Breast epithelium (tissue), 4 donors: ENCODE measurements at places on chromosomes 1 and 21.

- H3K27me3 ChIP-seq: no peaks in the 10 kb centered on the region
- no peaks in the 10 kb centered on the region for H3K4me1 ChIP-seq
- no peak overlapping the region for H3K27ac ChIP-seq
- H3K36me3 ChIP-seq: no peaks in the 10 kb centered on the region
Observed at GRCh38 chr1:102919659-102920058, 188.7 kb downstream of the COL11A1 start.

- no peak overlapping the region for H3K4me3 ChIP-seq
- no peak overlapping the region for H3K27ac ChIP-seq
- H3K4me1 ChIP-seq: no peaks in the 10 kb centered on the region
- no peak for DNase-seq
- H3K36me3 ChIP-seq: no peaks in the 10 kb centered on the region
- no peaks in the 10 kb centered on the region for H3K27me3 ChIP-seq
Observed at GRCh38 chr1:236952246-236953003, 51.8 kb downstream of the MT1HL1 start.

GRCh38 chr1:150563340-150564038 is 14.3 kb downstream of the ADAMTSL4 start:
- peak; percentile 35 for DNase-seq
- H3K4me1 ChIP-seq: peaks cover 71% of the 10 kb centered on the region
- no peak overlapping the region for H3K4me3 ChIP-seq
- H3K27ac ChIP-seq: peak overlapping the region; percentile 100
- no peaks in the 10 kb centered on the region for H3K36me3 ChIP-seq

- DNase-seq: no peak
- H3K27ac ChIP-seq: no peak overlapping the region
- no peak overlapping the region for H3K4me3 ChIP-seq
- no peaks in the 10 kb centered on the region for H3K36me3 ChIP-seq
- no peaks in the 10 kb centered on the region for H3K4me1 ChIP-seq
- H3K27me3 ChIP-seq: no peaks in the 10 kb centered on the region
Observed at GRCh38 chr1:52759908-52760307, 33.7 kb downstream of the ZYG11B start.

GRCh38 chr1:210571356-210572284 is 242.9 kb downstream of the HHAT start:
- no peaks in the 10 kb centered on the region for H3K4me1 ChIP-seq
- H3K36me3 ChIP-seq: no peaks in the 10 kb centered on the region
- no peak overlapping the region for H3K4me3 ChIP-seq
- no peak overlapping the region for H3K27ac ChIP-seq

DNA sequence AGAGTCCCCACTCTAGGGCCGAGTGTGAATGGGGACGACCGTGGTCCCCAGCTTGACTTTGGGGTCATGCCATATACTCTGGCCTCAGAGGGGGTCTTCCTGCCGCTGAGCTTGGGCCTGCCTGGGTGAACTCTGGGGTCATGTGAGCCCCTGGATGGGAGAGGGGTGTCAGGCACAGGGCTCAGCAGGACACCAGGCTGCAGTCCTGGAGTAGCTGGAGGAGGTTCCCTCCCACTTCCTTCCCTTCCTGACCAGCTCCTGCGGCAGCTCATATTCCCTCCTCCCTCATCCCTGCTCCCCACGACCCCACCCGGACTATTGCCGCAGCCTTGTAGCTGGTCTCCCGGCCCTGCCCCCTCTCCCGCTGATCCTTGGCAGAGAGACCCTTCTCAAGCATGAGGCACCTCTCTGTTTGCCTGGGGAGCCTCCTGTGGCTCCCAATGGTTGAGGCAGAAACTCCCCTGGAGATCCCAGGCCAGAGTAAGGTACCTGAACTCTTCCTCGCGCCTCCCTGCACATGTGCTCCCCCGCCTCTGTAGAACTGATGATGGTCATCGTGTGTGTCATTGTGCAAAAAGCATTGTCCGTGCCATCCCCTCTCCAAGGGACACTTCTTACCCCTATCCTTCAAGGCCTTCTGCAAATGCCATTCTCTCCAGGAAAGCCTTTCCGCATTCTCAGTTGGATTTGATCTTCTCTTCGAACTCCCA is 1.8 kb downstream of the TNFRSF1B start:
- no peak for DNase-seq
- no peaks in the 10 kb centered on the region for H3K36me3 ChIP-seq
- H3K27me3 ChIP-seq: no peaks in the 10 kb centered on the region
- peak overlapping the region; percentile 90 for H3K4me3 ChIP-seq
- peak overlapping the region; percentile 80 for H3K27ac ChIP-seq
- H3K4me1 ChIP-seq: no peaks in the 10 kb centered on the region

GRCh38 chr1:202664083-202664482 is 46.2 kb downstream of the SYT2 start:
- no peaks in the 10 kb centered on the region for H3K27me3 ChIP-seq
- H3K4me3 ChIP-seq: no peak overlapping the region
- no peaks in the 10 kb centered on the region for H3K36me3 ChIP-seq
- no peaks in the 10 kb centered on the region for H3K4me1 ChIP-seq

GRCh38 chr1:219049501-219049900 is 124.2 kb upstream of the LYPLAL1 start:
- no peaks in the 10 kb centered on the region for H3K27me3 ChIP-seq
- H3K4me1 ChIP-seq: no peaks in the 10 kb centered on the region
- H3K4me3 ChIP-seq: no peak overlapping the region
- no peaks in the 10 kb centered on the region for H3K36me3 ChIP-seq
- no peak for DNase-seq
- no peak overlapping the region for H3K27ac ChIP-seq

- H3K27ac ChIP-seq: no peak overlapping the region
- H3K4me3 ChIP-seq: peak overlapping the region; percentile 49
- H3K27me3 ChIP-seq: peaks cover 82% of the 10 kb centered on the region
Observed at GRCh38 chr1:92483610-92484471, 2.9 kb downstream of the GFI1 start.

DNA sequence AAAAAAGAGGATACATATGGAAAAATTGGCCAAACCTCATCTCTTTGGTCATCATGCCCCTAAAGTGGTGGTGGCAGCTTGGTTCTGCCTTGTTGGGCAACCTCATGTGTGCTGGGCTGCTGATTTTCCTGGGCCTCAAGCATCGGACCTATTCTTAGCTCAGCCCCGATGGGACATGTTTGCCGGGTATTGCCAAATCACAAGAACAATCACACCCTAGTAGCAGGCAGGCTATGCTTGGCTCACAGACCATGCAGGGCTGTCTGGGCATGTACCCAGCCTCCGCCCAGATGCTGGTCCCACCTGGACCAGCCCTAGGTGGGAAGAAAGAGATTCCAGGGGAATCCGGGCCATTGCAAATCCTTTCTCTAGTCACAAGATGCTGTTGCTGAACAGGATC is 189.4 kb upstream of the FGGY start:
- no peak for DNase-seq
- no peaks in the 10 kb centered on the region for H3K27me3 ChIP-seq
- no peaks in the 10 kb centered on the region for H3K36me3 ChIP-seq
- H3K4me1 ChIP-seq: no peaks in the 10 kb centered on the region
- no peak overlapping the region for H3K4me3 ChIP-seq

- H3K4me3 ChIP-seq: no peak overlapping the region
- no peak for DNase-seq
- H3K27ac ChIP-seq: peak overlapping the region; percentile 12
- no peaks in the 10 kb centered on the region for H3K36me3 ChIP-seq
- no peaks in the 10 kb centered on the region for H3K27me3 ChIP-seq
- H3K4me1 ChIP-seq: peaks cover 3% of the 10 kb centered on the region
Observed at GRCh38 chr1:22814176-22815042, 103.8 kb downstream of the EPHB2 start.

GRCh38 chr1:15224974-15225373 is 22.0 kb upstream of the FHAD1 start:
- no peaks in the 10 kb centered on the region for H3K4me1 ChIP-seq
- no peak overlapping the region for H3K4me3 ChIP-seq
- DNase-seq: no peak
- no peaks in the 10 kb centered on the region for H3K27me3 ChIP-seq
- H3K27ac ChIP-seq: no peak overlapping the region

DNA sequence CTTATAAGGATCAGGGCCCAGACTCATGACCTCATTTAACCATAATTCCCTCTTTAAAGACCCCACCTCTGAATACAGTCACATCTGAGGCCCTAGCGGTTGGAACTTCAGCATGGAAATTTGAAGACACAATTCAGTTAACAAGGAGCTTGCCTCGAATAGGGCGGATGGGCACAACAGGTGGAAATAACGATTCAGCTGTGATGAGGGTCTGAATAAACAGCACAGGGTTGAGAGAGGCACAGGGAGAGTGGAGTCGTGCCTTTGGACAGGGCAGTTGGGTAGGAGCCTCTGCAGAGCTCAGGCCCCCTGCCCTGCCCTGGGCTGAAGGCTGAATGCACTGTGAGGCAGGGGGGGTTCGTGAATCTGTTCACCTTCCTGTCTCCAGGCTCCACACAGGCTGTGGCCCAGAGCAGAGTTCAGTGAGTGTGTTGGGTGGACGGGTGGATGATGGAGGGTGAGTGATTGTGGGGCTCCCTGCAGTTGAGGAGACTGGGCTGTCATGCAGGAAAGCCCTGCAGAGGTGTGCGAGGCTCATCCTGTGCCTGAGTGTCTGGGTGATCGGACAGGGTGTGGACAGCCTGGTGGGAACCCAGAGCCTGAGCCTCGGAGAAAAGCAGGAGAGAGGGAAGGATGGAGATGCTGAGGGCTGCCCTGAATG is 243.1 kb downstream of the FOXD2 start:
- H3K27ac ChIP-seq: no peak overlapping the region
- DNase-seq: no peak
- no peaks in the 10 kb centered on the region for H3K36me3 ChIP-seq

- peak overlapping the region; percentile 87 for H3K27ac ChIP-seq
- no peaks in the 10 kb centered on the region for H3K27me3 ChIP-seq
- no peak for DNase-seq
- H3K36me3 ChIP-seq: no peaks in the 10 kb centered on the region
- H3K4me3 ChIP-seq: peak overlapping the region; percentile 59
Observed at GRCh38 chr1:31943546-31944184, 5.5 kb upstream of the PTP4A2 start.

GRCh38 chr1:212438831-212439237 is 6.1 kb downstream of the NENF start:
- H3K27me3 ChIP-seq: no peaks in the 10 kb centered on the region
- H3K36me3 ChIP-seq: no peaks in the 10 kb centered on the region
- no peak overlapping the region for H3K4me3 ChIP-seq
- H3K27ac ChIP-seq: no peak overlapping the region
- H3K4me1 ChIP-seq: no peaks in the 10 kb centered on the region

GRCh38 chr1:92754719-92755050 is 30.2 kb downstream of the EVI5 start:
- H3K27ac ChIP-seq: no peak overlapping the region
- H3K36me3 ChIP-seq: no peaks in the 10 kb centered on the region
- H3K4me3 ChIP-seq: no peak overlapping the region
- no peaks in the 10 kb centered on the region for H3K27me3 ChIP-seq

DNA sequence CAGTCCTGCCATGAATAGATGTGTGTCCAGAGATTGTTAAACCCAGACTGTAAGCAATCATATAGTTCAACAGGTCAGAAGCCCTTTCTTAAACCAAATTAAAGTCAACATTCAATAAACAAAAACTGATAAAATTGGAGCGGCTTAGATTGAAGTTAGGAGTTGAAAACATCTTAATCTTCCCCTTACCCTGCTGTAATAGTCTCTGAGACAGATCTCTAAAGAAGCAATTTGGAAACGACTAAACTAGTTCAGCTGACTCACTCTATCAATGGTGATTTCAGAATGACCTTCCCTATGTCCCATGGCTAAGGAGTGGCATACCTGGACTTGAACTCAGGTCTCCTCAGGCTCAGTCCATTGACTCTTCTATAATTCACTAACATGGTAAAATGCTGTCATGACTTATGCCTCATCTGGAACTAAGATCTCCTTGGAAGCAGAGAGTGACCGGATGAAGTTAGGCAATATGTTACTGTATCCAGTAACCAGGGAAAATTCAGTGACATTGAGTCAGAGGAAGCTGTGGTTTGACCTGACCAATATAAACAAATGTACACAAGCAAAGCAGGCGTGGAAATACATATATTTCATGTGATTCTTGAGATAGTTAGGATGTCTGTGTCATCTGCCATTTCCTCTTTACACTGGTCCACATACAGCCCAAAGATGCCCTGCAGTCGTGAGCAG is 30.1 kb downstream of the SGIP1 start:
- no peaks in the 10 kb centered on the region for H3K4me1 ChIP-seq
- no peak overlapping the region for H3K27ac ChIP-seq
- H3K36me3 ChIP-seq: no peaks in the 10 kb centered on the region
- H3K4me3 ChIP-seq: no peak overlapping the region
- DNase-seq: no peak

DNA sequence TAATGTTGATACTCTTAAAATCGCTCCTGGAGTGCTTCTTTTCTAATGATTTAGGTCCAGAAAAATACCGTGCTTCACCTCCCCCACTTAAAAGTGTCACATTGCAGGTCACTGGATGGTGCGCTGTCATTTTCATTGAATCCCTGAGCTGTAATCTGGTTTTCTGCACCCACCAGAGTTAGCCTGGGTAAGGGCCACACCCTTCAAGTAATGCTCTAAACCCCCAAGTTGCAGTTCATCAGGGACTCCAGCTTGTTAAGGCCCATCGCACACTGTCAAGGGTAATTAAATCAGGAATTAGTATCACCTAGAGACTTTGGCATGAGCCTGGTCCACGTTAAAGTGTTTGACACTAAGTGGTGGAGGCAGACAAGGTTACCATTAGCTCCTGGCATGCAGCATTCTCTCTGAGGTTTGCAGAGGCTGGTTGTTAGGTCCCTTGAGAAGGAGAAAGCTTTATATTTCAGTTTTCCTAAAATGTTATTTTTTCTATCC is 34.0 kb downstream of the ASTN1 start:
- H3K4me3 ChIP-seq: no peak overlapping the region
- H3K27me3 ChIP-seq: no peaks in the 10 kb centered on the region
- H3K36me3 ChIP-seq: no peaks in the 10 kb centered on the region

DNA sequence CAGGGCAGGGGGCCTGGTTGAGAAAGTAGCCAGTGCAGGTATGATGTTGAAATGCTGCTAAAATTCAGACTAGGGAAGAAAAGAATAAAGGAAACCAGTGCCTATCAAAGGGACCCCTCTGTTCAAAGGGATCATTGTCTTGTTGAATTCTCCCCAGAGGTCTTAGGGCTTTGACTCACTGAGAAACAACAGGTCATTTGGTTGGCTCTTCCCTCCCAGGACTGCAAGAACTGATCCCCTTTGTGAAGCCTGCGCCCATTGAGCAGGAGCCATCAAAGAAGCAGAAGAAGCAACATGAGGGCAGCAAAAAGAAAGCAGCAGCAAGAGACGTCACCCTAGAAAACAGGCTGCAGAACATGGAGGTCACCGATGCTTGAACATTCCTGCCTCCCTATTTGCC is 11.8 kb upstream of the CELSR2 start:
- H3K27ac ChIP-seq: no peak overlapping the region
- no peaks in the 10 kb centered on the region for H3K4me1 ChIP-seq
- no peaks in the 10 kb centered on the region for H3K27me3 ChIP-seq

GRCh38 chr1:185560760-185561159 is 173.4 kb upstream of the HMCN1 start:
- no peak overlapping the region for H3K27ac ChIP-seq
- no peak overlapping the region for H3K4me3 ChIP-seq
- H3K36me3 ChIP-seq: no peaks in the 10 kb centered on the region

- no peak for DNase-seq
- no peaks in the 10 kb centered on the region for H3K27me3 ChIP-seq
- peak overlapping the region; percentile 63 for H3K27ac ChIP-seq
- H3K36me3 ChIP-seq: no peaks in the 10 kb centered on the region
Observed at GRCh38 chr21:32140151-32140550, 138.7 kb downstream of the MIS18A start.
